ENCODE measurements at places on chromosomes 2 and 18. TPM values are rescaled to one million over a fixed set of nuclear protein-coding genes. Genes with fewer than 3 reads are reported as not detected.

DNA sequence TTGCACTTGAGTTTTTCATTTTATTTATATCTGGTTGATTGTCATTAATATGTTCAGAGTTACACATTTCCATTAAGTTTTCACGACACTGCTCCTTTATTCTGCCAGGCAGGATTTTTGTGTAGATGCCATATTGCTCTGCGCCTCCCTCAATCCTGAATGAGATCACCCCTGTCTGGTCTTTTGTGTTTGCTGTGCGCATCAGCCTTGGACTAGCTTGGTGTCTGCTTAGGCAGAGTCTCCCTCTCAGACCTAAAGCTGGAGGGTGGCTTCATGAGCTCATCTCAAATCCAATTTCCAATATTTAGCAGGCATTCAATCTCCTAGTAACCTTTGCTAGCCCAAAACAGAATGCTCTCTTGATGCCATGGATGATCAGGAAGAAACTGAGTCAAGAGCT is 137.4 kb downstream of the SMAD7 start:
- DNase-seq, result no peak

DNA sequence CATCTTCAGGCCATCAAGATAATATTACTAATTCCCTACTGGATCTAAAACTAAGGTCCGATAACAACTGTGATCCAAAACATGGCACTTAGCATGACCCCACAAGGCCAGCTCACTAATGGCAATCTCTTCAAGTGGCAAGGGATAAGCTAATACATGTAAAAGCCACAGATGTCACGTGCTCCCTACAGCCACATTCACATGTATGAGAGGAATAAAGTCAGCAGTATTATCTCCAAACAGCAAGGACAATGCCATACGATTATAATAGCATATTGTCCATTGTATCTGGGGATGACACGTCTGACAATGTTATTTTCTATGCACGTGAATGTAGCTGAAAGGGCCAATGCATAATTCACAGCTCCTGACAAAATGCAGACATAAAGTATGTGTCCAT is 56.0 kb downstream of the KLF7 start:
- DNase-seq, result no peak

DNA sequence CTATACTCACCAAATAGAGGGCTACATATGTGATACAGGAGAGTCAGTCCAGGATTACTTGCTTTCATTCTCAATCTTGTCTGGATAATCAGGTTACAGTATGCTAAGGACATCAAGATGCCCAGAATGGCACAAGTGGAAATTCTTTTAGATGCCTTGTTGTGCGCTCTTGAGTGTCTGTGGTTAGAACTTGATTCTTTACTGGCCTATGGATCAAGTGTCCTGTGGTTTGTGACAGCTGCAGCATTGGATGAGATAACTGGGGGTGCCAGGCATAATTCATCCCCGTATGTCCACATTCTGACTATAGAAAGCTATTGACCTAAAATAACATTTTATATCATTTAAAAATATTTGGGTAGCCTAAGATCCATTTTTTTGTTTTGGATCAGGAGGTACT is 40.1 kb downstream of the CDC42EP3 start:
- peak; percentile 57 for DNase-seq

GRCh38 chr2:200172944-200173581 is 133.4 kb upstream of the SPATS2L start:
- peak; percentile 18 for DNase-seq

DNA sequence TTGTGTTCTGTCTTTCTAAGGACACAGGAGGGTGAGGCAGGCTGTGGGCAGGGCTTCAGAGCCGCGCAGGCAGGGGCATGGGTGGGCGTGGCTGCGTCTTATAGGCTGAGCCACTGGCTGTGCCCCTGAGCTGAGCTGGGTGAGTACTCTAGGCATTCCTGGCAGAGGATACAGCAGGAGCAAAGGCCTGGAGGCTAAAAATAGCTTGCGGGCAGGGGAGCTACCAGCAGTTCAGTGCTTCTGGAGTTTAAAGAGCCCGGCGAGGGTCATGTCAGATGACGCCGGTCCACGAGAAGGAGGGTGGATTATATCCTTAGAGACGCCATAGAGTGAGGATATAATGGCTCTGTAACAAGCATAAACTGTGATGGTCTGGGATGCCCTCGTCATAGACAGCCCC is 31.5 kb upstream of the PDIA6 start:
- peak; percentile 63 for DNase-seq

Gene UPP2
- total RNA-seq, result not detected

GRCh38 chr2:240257940-240258580 is 117.6 kb upstream of the OTOS start:
- DNase-seq, result no peak

- no peak for DNase-seq
Observed at GRCh38 chr2:25651066-25651465, 22.3 kb downstream of the DTNB start.

- DNase-seq, result peak; percentile 0
Observed at GRCh38 chr18:53380063-53380639, 844.3 kb downstream of the MBD2 start.

- no peak for DNase-seq
Observed at GRCh38 chr2:100782380-100782878, 37.5 kb upstream of the NPAS2 start.

GRCh38 chr18:24993628-24994027 is 358.3 kb downstream of the ZNF521 start:
- DNase-seq, result no peak

Gene MBOAT2
- total RNA-seq, result 37.4 TPM

Gene LYPD1
- 153 TPM for total RNA-seq

- no peak for DNase-seq
Observed at GRCh38 chr2:14910654-14911053, 278.1 kb downstream of the LRATD1 start.

Gene LOXL3
- 62.0 TPM for total RNA-seq

- peak; percentile 14 for DNase-seq
Observed at GRCh38 chr2:163649080-163649479, 86.7 kb downstream of the FIGN start.

Gene HOXD12
- total RNA-seq, result not detected

Gene RTP5
- not detected for total RNA-seq

Gene IHH
- not detected for total RNA-seq

DNA sequence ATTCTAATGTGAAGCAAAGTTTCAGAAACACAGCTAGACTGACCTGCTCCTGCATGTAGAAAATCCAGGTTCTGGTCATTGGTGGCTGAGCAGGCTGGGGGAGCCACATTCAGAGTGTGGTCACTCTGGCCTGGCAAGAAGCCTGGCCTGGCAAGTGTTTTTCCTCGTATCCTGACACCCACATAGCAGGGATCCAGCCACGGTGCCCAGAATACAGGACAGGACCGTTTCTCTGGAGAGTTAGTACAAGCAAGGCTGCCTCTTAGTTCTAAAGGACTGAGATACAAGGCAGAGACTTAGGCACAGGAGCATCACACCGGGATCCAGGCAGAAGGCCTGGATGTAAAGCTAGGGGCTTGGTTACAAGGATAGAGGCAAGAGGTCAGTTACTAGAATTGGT is 4.8 kb upstream of the LAMA1 start:
- DNase-seq, result no peak

Gene PPM1G
- 197 TPM for total RNA-seq

Gene IL1F10
- total RNA-seq, result not detected

Gene SPATA3
- total RNA-seq, result not detected

DNA sequence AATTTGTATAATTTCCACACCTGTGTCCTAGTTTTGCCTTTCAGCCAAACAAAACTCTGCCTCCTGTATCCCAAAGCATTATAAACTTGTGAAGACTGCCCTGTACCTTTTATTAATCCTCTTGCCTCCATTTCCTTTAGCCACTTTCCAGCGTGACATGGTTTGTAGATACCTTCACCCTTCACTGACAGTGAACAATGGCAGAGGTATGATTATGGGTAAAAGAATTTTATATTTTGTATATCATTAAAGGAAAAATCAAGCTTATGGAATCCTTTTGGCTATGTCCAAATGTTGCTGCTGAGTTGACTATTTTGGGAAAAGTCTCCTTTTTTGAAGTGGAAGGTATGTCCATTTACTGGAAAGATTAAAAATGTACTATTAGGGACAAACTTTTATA is 251.7 kb downstream of the HNMT start:
- no peak for DNase-seq

GRCh38 chr2:205714058-205714776 is 31.9 kb downstream of the NRP2 start:
- peak; percentile 84 for DNase-seq

DNA sequence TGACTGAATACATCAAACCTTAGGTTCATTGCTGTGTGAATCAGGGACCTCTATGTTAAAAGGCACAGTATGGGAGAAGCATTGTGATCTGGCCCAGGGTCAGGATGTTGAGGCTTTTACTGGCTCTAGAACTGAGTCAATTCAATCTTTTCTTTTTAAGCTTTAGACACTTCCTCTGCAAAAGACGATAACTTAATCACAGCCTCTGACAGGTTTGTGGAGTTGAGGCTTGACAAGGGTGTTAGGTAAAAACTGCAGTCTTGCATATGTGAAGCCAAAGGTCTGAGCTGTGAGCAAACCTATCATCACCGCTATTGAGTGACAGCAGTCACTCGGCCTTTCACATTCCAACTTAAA is 17.3 kb upstream of the ARHGAP25 start:
- no peak for DNase-seq

- DNase-seq, result no peak
Observed at GRCh38 chr2:134260713-134261112, 6.8 kb downstream of the MGAT5 start.

- DNase-seq, result peak; percentile 74
Observed at GRCh38 chr2:150485114-150485870, 2.2 kb downstream of the RND3 start.

DNA sequence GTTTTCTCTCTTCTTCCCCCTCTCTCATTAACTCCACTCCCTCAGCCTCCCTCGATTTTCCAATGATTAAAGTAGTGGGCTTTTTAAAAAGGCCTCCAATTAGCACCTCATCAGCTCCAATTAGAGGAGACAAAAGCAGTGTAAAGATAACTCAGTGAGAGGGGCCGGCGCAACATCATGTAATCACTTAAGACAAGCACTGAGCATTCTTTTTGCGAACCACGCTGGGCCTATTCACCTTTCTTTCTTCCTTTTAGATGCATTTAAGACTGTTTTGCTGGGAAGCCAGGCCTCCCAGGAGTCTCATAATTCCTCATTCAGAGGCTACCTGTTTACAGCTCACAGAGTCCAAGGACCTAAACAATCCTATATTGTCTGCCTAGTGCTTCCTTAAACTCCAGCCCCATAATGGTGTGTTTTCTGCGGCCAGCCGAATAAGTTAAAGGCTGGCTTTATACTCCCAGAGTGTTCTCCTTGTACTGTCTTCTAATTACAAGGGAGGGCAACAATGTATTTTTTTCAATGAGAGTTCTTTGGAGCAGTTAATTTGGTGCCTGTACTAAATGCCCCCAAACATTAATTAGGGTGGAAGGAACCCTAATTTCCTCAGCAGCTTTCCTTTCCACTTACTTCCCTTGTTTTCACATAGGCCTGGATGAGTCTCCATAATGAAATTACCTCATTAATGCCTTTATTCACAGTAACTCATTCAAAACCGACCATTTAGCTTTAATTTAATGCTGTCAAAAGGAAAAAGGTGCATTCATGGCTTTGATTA is 28.0 kb upstream of the LMAN1 start:
- DNase-seq, result no peak

DNA sequence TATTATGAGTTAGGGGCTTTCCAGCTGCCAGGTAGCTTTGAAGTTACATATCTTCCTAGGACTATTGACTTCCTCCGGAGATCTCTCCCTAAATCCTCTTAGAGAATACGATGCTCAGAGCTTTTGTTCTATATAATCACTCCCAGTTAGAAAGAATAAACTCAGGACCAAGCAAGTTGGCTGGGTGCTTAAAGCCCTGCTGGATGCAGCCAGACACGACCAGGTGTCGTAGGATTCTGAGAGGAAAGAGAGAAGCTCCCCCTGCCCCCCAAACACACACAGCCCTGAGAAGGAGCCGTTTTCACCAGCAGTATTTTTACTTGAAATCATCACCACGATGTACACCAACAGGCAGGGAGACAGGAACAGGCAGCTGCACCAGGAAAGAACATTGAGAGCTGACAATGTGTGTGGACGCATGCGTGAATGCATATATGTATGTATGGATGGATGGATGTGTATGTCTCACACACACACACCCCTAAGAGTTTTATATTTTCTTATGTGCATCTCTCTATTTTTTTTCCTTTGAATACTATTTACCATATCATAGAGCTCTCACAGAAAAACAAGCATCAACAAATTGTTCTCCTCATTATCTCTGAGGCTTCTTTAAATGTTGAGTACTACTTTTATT is 382.6 kb downstream of the EPHA4 start:
- no peak for DNase-seq

- DNase-seq, result peak; percentile 43
Observed at GRCh38 chr2:197268786-197269584, 41.6 kb downstream of the ANKRD44 start.

Measured in Daoy (cell line).